ENCODE measurements at places on chromosomes 7 and 10.
A peak's percentile ranks its signal among the peaks of the same experiment; 100 is the strongest.

- no peak for DNase-seq
Observed at GRCh38 chr7:157522189-157522588, 185.4 kb downstream of the DNAJB6 start.

- DNase-seq, result no peak
Observed at GRCh38 chr10:43215758-43216455, 51.0 kb downstream of the RASGEF1A start.

GRCh38 chr7:116097365-116098009 is 66.9 kb upstream of the TFEC start:
- no peak for DNase-seq

DNA sequence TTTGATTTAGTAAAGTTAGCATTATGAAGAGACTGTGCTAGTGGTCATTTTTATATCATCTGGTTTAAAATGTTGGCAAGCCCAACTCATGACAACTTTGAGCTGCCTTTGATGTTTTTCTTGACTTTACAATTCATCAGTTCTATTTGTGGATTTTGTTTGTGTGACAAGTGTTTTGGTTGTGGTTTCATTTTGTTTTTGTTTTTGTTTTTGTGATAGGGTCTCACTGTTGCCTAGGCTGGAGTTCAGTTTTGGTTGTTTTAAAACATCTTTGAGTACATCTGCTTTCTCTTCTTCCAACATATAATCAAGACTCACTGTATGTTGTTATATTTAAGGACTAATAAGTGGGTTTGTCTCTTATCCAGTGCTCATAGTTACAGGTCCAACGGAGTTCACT is 17.6 kb upstream of the SFR1 start:
- no peak for DNase-seq

- DNase-seq, result no peak
Observed at GRCh38 chr10:15943426-15943825, 83.1 kb upstream of the MINDY3 start.

DNA sequence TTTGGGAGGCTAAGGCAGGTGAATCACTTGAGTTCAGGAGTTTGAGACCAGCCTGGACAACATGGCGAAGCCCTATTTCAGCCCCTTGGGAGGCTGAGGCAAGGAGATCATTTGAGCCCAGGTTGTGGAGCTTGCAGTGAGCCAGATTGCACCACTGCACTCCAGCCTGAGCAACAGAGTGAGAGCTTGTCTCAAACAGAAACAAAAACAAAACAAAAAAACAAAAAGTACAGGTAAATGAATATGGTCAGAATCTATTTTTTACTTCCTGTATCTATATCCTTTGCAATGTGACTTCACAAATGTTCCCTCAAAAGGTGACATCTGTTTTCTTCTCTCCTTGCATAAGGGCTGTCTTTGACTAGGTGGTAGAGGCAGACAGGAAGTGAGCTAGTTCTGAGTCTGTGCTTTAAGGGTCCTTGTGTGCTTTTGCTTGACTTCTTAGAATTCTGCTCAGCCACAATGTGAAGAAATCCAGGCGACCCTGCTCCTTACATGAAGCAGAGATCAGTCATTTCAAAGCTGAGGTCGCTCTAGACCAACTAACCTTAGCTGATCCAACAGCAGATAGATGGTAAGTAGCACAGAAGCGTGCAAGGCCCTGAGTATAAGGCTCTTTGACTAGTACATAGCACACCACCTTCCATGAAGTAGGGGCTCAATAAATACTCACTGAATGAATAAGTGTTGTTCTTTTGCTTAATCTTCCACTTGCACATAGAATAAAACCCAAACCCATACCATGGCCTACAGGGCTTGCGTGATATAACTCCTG is 423.2 kb upstream of the PCDH15 start:
- no peak for DNase-seq

- peak; percentile 2 for DNase-seq
Observed at GRCh38 chr7:116500078-116500853, 728 bp downstream of the CAV2 start.

DNA sequence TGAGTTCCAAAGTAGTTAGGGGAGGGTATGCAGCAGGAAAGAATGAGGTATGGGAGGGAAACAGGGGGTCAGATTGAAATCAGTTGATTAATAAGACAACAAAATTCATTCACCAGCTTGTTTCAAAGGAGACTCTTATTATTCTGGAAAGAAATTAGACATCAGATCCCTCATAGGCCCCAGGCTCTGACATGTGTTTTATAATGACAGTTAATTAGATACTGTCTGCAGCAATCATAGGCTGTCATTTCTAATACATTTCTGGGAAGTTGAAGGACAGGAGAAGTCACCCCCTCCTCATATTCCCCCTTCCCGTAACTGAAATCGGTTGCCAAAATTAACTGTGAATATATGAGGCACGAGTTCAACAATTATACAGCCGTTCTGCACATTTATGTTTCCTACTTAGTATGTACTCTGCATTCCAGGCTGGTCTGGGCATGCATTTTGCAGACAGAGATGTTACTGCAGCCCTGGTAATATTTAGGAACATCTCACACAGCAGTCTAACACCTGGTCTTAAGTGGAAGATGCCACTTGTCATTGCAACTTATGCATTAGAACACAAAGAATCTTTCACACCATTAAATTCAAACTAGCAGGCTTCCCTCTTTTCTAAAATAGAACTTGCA is 355.2 kb upstream of the LRGUK start:
- no peak for DNase-seq

GRCh38 chr10:61452655-61453641 is at the start of gene TMEM26:
TMEM26 (minus strand) TSS chr10:61453381; CDS start chr10:61453081, 300 bp downstream.
- DNase-seq, result no peak

- DNase-seq, result no peak
Observed at GRCh38 chr7:47552621-47553020, 29.3 kb downstream of the TNS3 start.

GRCh38 chr7:118754608-118755007 is 530.1 kb downstream of the ANKRD7 start:
- no peak for DNase-seq

DNA sequence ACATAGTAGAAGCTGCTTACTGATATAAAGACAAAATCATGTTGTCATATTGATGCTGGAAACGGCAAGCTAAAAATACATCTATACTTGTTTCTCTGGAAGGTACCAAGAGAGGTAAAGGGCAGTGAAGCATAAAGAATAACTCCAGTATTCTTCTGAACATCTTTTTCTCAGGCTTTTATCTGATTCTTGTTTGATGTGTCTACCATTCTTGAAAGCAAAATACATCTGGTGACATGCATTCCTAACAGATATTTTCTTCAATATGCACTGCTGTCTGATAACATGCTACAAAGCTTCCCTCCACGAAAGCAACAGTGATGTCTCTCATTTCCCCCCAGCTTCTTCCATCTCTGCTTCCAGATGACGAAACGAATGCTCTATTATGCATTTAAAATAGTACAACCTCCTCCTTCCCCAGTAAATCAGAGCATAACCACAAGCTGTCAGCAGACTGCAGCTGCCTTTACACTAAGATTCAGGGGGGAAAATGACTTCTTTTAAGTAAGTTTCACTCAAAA is 100.8 kb downstream of the ARHGAP21 start:
- DNase-seq, result no peak

DNA sequence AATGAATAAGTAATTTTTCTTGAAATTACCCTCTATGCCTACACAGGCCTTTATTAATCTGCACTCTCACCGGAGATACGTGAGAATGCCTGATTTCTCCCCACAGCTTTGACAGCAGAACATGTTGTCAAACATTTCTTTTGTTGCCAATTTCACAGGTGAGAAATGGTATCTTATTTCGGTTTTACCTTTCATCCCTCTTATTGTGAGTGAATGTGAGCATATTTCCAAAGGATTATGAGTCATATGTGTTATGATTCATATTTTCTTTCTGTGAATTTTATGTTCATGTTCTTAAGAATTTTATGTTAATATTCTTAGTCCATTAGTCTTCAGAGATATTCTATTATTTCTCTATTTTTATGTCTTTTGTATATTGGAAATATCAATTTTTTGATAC is 965.1 kb downstream of the CCSER2 start:
- no peak for DNase-seq

DNA sequence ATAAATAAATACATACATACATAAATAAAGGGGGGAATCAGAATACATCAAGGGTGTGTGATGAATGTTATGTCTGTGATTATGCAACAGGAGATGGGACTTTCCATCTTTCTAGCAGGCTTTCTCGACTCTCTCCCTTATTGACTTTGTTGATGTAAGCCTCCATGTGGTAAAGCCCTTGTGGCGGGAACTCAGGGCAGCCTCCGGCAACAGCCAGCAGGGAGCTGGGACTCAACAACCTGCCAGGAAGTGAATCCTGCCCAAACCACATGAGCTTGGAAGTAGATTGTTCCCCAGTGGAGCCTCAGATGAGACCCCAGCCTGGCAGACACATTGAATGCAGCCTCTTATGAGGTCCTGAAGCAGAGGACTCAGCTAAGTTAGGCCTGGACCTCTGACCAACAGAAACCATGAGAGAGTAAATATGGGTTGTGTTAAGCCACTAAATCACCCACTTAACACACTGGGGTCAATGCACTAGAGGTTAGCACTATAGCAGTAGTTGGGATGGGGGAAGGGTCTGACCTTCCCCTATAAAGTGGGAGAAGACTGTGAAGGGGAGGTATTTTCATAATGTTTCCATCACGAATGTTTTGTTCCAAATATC is 104.0 kb downstream of the JCAD start:
- DNase-seq, result no peak

DNA sequence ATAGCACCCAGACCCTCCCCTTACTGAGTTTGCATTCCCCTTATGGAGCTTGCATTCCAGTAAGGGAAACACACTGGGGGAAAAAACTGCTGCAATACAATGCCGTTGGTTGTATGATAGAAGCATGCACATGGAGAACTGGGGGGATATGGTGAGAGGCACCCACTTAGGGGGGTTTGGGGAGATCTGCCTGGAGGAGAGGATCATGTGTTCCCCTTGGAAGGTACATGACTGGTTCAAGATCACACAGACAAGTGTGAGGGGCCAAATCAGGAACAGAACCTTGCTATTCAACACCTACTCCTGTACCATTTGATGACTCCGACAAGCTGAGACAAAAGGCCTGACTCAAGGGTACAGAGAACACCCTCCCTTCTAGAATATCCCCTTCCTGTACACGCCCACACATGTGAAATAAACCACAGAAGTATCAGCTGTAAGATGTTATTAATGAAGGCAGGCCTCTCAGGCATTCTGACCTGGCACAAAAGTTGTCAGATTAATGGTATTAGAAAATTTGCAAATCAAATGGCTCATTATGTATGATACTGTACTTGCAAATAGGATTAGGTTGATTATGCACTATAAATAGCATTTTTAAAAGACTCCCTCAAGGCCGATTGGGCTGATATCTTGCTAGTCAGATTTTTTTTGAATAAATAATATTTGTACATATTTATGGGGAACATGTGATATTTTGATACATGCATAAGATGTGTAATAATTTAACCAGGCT is 122.2 kb downstream of the NPY start:
- no peak for DNase-seq

DNA sequence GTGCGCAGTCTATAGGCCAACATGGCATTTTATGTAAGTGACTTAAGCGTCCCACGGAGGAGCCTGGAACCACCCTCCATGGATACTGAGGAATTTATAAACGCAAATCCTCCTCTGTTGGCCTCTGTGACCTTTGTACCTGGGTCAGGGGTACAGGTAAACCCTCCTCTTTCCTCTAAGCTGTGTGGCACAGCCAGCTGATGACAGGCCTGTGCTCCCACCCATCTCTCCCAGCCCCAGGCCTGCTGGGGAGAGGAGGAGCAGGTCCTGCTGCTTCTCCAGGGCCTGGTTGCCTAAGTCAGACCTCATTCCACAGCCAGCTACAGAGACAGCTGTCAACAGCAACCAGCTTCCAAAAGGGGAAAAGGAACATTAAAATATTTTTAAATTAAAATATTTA is 5.0 kb downstream of the AVPI1 start:
- DNase-seq, result no peak

GRCh38 chr7:26460351-26461085 is 168.9 kb downstream of the SNX10 start:
- no peak for DNase-seq

- no peak for DNase-seq
Observed at GRCh38 chr10:110474826-110475225, 22.9 kb upstream of the DUSP5 start.

DNA sequence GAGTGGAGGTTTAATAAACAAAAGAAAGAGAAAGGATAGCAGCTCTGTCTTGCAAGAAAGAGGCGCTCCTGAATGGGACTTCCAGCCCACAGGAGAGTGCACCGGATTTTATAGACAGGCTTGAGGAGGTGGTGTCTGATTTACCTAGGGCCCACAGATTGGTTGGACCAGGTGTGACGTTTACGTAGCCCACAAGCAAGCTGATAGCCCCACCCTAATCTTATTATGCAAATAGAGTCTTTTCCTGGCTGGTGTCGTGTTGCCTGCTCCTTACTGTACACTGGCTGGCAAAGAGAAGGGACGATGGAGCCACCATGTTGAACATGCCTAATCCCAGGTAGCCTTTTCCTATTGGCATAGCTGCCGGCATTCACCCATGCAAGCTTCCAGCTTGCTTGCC is 319.7 kb upstream of the POM121L12 start:
- no peak for DNase-seq

GRCh38 chr10:71233482-71233892 is 21.1 kb downstream of the UNC5B start:
- DNase-seq, result no peak

GRCh38 chr7:92330835-92331438 is 85.2 kb downstream of the ANKIB1 start:
- no peak for DNase-seq

GRCh38 chr7:83575436-83575835 is 73.5 kb downstream of the SEMA3E start:
- no peak for DNase-seq

GRCh38 chr7:39414224-39415035 is 151.8 kb upstream of the YAE1 start:
- no peak for DNase-seq

DNA sequence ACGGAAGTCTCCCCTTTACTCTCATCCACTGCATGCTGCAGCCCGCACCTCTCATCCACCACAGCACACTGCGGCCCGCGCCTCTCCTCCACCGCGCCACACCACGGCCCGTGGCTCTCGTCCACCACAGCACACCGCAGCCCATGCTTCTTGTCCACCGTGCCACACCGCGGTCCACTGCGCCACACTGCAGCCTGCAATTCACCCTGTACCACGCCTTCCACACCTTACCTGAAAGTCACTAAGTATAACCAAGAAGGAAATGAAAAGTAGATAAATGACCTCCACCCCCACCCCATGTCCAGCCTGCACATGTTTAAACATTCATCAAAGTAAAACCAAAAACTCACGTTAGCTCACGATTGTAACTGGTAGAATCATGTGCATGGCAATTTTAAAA is 176.1 kb downstream of the DIP2C start:
- no peak for DNase-seq

- DNase-seq, result no peak
Observed at GRCh38 chr10:7734821-7735220, 31.7 kb downstream of the ITIH2 start.

DNA sequence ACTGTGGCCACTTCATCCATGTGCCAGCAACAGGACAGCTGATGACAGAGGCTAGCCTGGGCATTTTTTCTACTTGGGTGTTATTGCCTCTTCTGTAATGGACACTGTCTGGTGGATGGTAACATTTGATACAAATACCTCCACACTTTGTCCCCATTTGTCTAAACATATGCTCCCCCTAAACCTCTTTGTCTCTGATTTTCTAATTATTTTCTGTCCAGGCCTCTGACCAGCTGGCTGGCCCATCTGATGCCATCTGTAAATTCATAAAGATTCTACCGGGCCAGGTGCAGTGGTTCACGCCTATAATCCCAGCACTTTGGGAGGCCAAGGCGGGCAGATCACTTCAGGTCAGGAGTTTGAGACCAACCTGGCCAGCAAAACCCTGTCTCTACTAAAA is 84.7 kb upstream of the IFRD1 start:
- DNase-seq, result no peak

GRCh38 chr10:116098411-116099022 is 174.5 kb downstream of the GFRA1 start:
- no peak for DNase-seq

All from activated CD4-positive, alpha-beta T cell treated with anti-CD3 and anti-CD28 coated beads, Interleukin-2, amount 50 U/mL, for 24 hours (primary cell).